ENCODE measurements at places on chromosomes 11 and 22.

GRCh38 chr11:116981266-116981885 lies 116.9 kb downstream of the SIK3 start:
- DNase-seq: no peak

GRCh38 chr11:63537293-63538101 lies 889 bp downstream of the PLAAT4 start:
- DNase-seq: peak; percentile 73

DNA sequence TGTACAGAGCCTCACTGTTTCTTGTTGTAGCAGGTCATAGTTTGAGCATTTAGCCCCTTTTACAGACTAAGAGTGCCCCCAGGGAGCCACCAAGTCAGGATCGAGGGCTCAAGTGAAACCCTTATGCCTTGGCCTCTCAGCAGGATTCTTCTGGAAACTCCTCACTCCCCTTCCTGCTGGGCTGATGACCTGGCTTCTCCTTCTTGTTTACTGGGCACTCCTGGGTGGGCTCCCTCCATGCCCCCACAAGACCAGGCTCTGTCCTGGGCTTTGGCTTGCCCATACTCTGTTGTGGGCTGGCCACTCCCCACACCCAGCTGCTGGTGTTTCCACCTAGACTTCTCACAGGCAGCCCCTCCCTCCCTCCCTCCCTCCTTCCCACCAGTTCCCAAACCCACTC lies 69.6 kb downstream of the MED15 start:
- DNase-seq: no peak

DNA sequence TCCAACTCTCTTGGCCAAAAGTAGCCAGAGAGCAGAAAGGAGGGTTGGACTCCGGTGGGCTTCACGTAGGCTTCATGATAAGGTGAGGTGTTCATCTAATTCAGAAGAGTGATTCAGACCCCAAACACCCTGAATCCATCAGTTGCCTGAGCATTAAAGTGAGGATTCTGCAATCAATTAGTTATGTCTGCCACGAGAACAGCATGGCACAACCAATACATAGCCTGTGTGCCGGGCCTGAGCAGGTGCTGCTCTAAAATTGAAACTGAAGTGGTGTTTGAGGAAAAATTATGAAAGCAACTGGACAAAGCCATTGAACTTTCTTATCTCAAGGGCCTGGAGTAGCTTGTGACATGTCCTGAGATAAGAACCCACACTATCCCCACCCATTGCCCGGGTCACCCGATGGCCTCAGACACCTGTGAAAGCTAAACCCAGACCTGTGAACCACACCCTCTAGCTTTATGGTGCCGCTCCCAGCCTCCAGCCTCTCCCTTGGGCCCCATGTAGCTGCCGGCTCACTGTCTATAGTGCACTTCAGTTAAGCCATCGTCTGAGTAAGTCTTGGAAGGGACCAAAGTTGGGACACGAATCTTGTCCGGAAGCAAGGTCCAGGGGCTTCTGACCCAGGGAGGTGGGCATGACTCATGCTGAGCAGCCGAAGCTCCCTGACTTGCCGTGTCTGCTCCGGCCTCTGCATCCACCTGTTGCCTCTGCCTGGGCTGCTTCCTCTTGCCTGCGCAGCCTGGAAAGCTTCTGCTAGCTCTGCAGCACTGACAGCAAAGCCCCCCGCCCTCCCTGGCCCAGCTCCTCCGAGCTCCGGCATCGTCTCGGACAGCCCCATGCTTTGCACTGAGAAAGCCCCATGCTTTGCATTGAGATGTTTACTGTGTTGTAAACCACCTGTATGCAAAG lies 5.7 kb upstream of the MYEOV start:
- DNase-seq: no peak

DNA sequence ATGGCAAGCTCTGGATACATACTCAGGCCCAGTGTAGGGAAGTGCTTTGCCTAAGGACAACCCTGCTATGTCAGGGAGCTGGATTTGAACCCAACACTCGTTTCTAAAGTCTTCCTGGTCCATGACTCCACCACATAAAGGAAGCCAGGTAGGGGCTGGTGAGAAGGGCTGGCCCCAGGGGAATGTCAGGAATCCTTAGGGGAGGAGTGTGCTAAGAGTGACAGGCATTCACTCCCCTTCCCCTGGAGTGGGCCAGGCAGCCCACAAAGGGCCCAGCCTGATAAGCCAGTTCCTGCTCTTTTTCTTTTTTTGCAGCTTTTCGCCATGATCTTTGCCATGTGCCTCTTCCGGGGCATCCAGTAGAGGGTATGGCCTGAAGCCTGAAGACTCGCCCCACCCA lies 21.9 kb downstream of the TP53I11 start:
- no peak for DNase-seq

DNA sequence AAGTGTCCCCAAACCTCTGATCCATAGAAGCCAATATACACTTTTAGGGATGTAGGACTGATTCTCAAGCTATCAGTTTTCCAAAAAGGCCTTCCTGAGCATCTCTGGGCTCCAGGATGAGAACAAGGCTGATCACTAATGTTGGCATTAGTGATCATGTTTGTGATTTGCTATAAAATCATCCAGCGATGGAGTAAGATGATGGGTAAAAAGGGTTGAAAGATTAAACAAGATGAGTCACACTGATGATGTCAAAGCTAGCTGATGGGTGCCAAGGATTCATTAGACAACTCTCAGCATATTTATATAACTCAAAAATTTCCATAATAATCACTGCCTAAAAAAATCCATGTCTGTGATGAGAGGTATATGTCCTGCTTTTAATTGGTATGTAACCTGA lies 42.8 kb downstream of the ZNF280B start:
- DNase-seq: no peak

DNA sequence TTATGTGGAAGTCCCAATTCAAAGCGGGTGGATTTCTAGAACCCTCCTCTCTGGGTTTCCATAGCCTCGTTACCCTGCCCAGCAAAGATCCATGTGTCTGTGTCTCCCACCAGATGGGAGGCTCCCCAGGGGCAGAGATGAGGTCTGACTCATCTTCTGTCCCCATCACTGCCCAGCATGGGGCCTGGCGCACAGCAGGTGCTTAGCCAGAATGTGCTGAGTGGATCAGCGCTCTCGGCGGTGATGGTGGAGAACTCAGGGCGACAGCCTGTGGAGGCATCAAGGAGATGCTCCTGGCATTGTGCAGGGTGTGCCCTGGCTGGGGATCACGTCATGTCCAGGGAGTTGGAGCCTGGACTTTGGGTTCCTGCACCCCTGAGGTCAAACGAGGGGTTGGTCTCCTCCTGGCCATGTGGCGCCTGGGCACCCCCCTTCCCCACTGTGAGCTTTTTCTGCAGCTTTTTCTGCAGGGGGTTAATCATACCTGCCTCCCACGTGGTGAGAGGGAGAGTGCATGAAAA lies 46.1 kb upstream of the RFPL3 start:
- DNase-seq: no peak

- no peak for DNase-seq
These were observed 111.3 kb downstream of the GGTLC2 start for GRCh38 chr22:22755778-22756100.

GRCh38 chr22:48096851-48097665 lies 1334.6 kb downstream of the TBC1D22A start:
- DNase-seq: no peak

DNA sequence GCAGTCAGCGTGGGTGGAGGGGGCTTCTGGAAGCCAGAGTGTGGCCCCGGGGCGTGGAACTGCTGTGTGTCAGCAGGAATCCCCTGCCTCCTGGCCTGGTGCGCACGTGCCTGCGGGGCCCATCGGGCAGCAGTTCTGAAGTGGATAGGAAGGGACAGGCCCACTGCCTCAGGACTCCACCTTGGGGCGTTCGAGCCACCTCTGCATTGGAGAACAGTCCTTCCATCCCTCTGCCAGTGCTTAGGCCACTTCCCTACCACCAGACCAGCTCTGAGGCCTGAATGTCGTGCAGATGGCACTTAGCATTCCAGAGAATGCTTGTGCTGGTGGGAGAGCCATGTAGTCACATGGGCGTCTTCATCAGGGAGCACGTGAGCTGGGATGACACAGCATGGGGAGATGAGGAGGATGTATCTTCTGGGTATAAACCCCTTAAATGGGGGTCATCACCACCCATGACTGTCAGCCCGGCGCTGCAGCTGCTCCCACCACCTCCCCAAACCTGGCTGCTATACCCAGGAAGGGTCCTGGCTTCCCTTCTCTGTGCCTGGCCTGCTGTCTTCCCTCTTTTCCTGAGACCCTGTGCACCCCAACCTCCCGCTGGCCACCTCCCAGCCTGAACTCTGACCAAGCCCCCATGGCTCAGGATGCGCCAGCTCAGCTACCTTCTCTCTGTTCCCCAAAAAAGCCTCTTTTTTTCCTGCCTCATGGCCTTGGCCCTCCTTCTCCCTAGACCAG lies 9.7 kb downstream of the INCENP start:
- no peak for DNase-seq

DNA sequence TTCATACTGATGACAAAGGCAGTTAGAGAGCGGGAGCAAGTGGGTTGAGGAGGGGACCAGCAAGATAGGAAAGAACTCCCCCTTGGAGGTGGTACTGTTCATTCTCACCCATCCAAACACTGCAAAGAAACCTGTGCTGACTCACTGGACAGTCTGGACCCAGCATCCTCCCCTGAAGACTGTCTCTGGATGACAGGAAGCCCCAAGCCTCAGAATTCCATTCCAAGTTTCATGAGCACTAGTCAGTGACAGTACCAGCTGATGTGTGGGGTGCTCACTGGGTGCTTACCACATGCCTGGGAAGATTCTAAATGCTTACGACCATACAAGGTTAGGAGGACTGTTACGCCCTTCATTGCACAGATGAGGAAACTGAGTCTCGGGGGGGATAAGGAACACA lies 160.9 kb downstream of the IGLL1 start:
- no peak for DNase-seq

DNA sequence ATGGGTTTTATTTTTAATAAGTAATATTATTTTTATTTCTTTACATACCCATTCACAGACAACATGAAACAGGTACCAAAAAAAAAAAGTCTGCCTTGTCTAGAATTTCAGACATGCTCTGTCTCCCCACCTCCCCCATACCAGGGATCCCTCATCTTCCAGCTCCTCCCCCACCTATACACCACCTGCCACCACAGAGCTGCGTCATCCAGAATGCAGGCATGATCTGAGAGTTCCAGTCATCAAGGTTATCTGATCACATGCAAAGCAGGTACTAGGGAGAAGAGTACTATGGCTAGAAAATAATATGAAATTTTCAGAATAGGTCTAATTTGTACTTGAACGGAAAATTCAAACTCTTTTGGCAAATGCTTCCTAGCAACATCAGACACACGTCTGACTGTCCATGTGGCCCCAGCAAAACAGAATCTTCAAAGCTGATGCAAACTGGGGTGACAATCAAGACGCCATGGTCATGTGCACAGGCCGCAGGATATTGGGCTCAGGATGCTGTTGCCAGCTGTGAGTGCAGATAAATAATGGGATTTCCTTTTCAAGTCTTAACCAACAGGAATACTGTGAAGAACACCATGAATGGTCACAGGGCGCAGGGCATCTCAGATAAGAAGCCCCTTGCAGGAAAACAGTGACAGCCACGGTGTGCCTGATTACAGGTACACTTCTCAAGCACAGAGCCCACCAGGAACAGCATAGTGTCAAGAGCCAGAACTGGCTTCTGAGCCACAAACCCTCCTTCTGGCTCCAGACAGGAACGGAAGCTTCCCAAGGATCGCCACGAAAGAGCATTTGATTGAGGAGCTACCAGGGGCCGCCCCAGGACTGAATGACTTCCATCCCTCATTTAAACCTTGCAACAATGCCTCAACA lies 169.5 kb downstream of the EFCAB6 start:
- DNase-seq: no peak

Data from NCI-H1694 (cell line).